Stimulated activated CD8-positive, alpha-beta memory T cell treated with anti-CD3 and anti-CD28 coated beads, Interleukin-4, amount 100 ng/mL, for 48 hours (primary cell): ENCODE measurements at places on chromosomes 3 and 15.

GRCh38 chr3:141240687-141241615 is 9.3 kb downstream of the PXYLP1 start:
- no peak for DNase-seq

GRCh38 chr3:40680685-40681657 is 156.2 kb downstream of the ZNF621 start:
- DNase-seq, result no peak

- DNase-seq, result no peak
Observed at GRCh38 chr3:162094301-162094700, 597.7 kb downstream of the OTOL1 start.

DNA sequence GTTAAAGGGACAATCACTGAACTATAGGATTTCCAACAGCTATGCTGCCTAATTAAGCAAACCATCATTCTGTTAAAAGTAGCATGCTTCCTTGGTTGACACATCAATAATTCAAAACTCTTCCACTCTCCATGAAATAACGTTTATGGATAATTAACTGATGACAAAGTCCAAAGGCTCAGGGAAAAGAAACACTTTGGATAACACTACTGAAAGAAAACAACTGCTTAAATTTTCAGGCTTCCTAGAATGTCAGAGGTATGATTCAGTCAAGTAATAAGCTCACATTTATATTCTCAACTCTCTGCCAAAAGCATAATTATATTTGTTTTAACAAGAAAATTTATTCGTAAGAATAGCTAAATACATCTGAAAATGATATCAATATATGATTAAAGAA is 49.6 kb downstream of the WDR72 start:
- no peak for DNase-seq

DNA sequence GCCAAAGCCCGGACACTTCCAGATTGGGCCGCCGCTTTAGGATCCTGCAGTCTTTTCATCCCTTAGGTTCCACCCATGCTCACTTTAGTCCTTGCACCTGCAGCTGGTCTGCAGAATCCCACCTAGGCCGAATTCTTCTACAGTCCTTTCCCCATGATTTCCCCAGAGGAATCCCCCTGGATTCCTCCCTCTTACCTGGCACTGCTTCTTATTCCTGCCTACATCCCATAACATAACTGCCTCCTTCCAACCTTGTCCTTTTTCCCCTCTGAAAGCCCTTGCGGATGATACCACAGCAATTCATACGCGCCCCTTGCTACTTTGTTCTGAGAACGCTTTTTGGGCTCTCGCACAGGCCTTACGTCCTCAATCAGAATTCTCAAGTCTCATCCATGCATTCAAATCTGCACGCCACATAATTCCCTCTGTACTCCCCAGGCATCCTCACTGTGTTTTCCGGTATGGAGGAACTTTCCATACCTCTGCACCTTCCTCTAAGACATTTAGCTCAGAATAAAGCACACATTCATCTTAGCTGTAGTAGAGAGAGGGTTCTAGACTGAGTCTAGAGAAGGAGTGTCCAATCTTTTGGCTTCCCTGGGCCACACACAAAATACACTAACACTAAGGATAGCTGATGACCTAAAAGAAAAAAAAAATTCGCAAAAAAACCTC is 619 bp downstream of the EIF2AK4 start:
- DNase-seq, result no peak
